ENCODE measurements at places on chromosomes 7 and 10.
A peak's percentile ranks its signal among the peaks of the same experiment; 100 is the strongest.

- no peak for DNase-seq
These were observed 191.8 kb downstream of the ZMYND11 start for GRCh38 chr10:326894-327635.

DNA sequence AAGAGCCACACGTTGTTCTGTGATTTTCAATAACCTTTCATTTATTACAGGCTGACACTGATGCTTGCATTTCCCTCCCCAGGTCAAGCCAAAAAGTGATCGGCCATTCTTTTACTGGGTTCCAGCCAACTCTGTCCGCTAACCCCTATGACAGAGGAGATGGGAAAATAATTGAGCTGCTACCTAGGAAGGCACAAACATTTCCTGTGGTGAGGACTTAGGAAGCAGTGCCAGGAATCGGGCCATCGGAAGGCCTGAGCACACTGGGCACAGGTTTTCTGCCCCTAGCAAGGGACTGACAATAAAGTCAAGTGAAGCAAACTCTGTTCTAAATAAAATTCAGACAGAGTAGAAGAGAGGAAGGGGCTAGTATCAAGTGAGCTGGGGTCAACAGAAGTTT lies 313.0 kb upstream of the AOAH start:
- no peak for DNase-seq

DNA sequence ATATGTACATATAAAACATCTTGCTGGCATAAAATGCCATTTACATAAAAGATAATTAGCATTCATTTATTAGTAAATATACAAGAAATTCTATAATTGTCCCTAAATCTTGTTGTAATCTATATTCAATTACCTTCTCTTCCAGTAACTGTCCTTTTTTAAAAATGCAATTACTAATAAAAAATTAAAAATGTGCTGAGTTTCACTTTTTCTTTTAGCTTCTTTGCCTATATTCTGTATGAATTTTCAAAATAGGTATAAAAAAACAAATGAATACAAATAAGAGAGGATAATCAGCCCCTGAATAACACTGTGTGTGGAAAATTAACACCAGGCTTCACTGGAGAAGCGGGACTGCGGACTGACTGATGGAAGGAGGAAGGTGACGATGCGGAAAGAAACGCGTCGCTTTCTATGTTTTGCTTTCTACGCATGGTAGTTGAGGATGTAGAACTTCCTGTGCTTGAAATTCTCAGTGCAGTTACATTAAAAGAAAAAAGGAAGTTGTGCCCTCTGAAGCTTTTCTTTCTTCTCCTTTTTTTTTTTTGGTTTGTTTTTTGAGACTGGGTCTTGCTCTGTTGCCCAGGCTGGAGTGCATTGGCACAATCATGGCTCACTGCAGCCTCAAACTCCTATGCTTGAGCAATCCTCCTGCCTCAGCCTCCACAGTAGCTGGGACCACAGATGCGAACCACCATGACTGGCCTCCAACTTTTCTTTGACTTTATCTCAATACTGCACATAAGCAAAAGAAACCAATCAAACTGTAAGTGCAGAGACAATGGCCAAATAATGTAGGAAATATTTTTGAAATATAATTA lies 7.4 kb upstream of the ZMYND11 start:
- peak; percentile 38 for DNase-seq

DNA sequence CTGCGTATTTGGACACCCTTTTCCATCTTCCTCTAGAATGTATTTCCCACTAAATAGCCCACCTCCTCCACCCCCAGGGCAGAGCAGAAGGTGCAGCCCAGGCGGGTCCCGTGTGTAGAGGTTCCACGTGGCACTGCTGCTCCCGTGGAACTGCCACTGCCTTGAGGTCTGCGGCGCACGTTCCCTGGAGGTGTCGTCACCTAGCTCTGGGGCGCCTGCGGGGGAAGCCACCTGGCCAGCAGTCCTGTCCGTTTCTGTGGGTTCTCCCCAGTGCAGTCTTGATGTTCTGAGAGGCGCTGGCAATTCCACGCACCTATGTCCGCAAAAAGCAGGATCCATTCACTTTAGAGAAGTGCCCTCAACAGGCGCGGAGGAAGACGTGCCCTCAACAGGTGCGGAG lies 21.9 kb downstream of the BNIP3 start:
- no peak for DNase-seq

- no peak for DNase-seq
These were observed 127.4 kb upstream of the TEX47 start for GRCh38 chr7:88922944-88923343.

- DNase-seq, result no peak
These were observed 45.9 kb upstream of the OIT3 start for GRCh38 chr10:72847681-72848080.

DNA sequence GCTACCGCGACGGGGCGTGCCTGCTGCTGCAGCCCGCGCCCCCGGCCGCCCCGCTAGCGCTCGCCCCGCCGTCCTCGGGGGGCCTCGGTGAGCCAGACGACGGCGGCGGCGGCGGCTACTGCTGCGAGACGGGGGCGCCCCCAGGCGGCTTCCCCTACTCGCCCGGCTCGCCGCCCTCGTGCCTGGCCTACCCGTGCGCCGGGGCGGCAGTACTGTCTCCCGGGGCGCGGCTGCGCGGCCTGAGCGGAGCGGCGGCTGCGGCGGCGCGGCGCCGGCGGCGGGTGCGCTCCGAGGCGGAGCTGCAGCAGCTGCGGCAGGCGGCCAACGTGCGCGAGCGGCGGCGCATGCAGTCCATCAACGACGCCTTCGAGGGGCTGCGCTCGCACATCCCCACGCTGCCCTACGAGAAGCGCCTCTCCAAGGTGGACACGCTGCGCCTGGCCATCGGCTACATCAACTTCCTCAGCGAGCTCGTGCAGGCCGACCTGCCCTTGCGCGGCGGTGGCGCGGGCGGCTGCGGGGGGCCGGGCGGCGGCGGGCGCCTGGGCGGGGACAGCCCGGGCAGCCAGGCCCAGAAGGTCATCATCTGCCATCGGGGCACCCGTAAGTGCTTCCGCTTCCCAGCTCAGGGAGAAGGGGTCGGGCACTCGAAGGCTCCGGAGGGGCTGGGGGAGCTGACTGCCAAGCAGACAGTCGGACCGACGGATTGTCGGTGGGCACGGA lies 761 bp downstream of the PTF1A start:
- DNase-seq, result no peak

DNA sequence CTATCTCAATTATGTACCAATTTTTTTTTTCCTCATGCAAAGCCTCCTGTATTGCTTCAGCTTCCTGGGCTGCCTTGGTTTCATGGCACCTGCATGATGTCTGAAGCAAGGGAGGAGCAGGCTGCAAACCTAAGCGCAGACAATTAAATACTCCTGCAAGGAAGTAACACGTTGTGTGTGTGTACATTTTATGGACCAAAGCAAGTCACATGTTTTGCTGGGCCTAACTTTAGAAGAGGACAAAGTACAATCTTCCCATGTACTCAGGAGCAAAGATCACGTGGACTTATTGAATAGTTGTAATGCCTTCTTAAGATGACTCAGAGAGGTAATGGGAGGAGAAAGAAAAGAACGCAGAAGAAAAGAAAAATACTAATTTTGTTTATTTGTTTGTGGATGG lies 944.0 kb upstream of the C7orf33 start:
- no peak for DNase-seq

DNA sequence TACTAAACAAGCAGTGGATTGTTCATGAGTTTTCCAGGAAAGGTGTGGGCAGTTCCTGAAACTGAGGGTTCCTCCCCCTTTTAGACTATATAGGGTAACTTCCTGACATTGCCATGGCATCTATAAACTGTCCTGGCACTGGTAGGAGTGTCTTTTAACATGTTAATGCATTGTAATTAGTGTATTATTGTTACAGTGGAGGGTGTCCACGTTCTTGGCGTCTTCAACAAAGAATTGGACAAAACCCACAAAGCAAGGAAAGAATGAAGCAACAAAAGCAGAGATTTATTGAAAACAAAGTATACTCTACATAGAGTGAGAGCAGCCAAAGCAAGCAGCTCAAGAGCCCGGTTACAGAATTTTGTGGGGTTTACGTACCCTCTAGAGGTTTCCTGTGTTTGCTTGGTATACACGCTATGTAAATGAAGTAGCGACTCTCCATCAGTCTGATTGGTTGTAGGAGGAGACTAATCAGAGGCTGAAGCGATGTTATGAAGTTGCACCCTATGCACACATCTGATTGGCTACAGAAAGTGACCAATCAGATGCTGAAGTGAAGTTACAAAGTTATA lies 175.2 kb downstream of the NSUN6 start:
- DNase-seq, result no peak

DNA sequence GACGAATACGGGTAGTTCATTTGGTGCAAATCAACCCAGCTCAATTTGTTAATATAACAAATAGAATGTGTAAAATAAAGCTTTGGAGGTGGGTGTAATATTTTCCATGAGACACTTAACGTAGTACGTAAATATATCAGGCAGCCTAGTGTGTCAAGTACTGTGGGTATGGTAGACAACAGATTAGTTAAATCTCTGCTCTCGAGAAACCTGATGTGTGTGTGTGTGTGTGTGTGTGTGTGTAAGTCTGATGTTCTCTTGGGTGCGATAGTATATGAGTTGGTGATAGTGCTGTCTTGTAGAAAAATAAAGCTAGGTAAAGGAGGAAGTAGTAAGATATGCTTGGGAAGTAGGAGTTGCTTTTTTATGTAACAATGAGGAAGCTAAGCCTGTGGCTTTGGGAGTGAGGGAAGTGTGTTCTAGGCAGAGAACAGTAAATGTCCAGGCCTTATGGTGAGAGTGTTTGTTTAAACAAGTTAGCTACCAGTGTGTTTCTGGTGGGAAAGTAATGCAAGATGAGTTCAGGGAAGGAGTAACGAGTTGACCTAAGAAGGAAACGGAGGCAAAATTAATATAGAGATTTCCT lies 26.1 kb downstream of the WAC start:
- no peak for DNase-seq

GRCh38 chr10:118970770-118971169 lies 58.7 kb upstream of the NANOS1 start:
- no peak for DNase-seq

DNA sequence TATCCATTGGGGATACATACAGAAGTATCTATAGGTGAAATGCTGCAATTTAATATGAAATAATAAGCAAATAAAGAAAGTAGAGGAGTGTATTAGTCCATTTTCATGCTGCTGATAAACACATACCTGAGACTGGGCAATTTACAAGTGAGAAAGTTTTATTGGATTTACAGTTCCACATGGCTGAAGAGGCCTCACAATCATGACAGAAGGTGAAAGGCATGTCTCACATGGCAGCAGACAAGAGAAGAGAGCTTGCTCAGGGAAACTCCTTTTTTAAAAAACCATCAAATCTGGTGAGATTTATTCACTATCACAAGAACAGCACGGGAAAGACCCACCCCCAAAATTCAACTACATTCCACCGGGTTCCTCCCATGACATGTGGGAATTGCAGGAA lies 82.8 kb upstream of the TRIM24 start:
- DNase-seq, result no peak

DNA sequence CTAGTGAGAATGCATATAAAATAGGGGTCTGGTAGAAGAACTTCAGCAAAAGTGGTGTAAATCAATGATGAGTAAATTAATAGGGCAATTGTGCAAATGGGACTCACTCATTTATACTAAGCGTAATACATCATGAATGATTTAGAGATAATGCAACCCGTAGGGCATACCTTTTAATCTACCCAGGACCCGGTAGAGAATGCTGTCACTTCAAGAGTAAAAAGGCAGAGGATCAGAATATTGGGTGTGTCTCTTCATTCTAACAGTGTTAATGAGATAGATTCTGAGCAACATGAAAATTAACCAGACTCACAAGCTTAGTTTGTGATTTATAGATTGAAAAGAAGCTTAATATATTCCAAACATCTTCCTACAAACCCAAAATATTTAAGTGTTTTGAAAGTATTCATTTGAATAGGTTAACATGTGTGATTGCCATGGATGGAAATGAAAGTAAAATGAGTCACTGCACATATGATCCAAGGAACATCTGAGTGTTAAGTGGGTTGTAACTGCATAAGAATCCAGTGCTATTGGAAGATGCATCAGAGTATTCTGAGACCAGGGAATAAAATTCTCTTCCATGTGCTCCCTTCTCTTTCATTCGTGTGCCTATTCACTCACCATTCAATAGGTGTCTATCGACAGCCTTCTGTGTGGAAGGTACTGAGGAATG lies 690.6 kb downstream of the AUTS2 start:
- DNase-seq, result no peak

DNA sequence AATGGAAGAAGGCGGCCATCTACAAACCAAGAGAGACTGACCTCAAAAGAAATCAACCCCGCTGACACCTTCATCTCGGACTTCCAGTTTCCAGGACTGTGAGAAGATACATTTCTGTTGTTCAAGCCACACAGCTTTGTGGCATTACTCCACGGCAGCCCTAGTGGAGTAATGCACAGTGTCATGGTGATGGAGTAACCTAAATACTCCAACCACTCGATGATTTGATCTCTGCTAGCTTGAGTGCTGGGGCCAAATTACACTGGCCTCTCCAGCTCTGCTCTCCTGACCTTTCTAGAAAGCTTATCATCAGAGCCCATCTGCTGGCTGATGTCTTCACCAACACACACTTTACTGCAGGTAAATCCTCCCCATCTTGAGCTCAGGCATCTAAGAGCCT lies 52.2 kb downstream of the GALNT17 start:
- no peak for DNase-seq

DNA sequence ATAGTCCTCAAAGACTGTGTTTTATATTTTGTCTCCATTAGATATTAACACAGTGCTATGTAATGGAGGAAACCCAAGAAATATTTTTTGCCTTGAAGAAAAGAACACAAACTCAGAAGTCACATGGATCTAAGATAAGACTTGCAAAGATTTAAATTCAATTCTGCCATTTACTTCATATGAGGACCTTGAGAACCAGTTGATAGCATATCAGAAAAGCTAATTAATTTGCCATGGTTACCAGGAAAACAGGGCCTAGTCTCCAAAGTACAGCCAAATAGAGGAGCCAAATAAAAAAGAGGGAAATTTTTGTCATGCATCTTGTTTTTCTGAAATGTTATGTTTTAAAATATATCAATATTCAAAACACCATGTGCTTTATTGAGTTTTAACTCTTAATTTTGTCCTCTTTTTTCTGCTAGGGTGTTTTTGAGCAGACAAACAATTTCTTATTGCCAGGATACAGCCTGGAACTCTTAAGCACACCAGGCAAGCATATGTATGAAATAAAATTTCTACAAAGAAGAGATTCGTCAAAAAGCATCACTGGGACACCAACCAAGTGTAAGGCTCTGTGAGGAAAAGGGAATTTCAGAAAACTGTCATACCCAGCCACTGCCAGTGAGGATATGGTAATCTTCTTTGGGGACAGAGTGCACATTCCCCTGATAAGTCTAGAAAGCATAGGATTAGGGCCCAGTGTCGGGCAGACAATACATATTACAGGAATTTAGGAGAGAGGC lies 10.6 kb upstream of the TOMM7 start:
- no peak for DNase-seq

DNA sequence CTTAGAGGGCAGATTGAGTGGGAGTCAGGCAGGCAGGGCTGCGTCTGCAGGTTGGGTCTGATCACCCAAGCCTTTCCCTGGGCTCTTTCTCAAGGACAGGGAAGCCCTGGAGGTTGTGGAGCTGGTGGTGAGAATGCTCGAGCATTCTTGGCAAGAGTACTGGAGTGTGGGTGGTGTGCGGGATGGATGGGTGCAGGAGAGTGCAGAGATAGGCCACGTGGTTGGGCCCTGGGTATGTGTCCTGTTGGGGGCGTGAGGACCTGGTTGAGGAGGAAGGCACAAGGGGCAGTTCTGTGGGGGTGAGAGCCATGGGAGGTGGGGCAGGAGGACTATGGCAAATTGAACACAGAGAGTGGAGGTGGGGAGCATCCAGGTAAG lies 135.9 kb downstream of the PTPN20 start:
- no peak for DNase-seq

GRCh38 chr10:97066877-97067555 lies 118.7 kb downstream of the SLIT1 start:
- no peak for DNase-seq

GRCh38 chr7:151806952-151807775 lies 69.8 kb downstream of the PRKAG2 start:
- DNase-seq, result no peak

All from activated naive CD8-positive, alpha-beta T cell treated with anti-CD3 and anti-CD28 coated beads, Interleukin-2, amount 50 U/mL, for 24 hours (primary cell).